ENCODE measurements at places on chromosomes 13 and 19. TPM values are rescaled to one million over a fixed set of nuclear protein-coding genes. Genes with fewer than 3 reads are reported as not detected.

The KCNN4 gene
- total RNA-seq: 165 TPM

GRCh38 chr13:113182046-113182445 lies 23.6 kb downstream of the PROZ start:
- no peak for DNase-seq

The KIR3DL1 gene
- not detected for total RNA-seq

The OR7A5 gene
- total RNA-seq: not detected

DNA sequence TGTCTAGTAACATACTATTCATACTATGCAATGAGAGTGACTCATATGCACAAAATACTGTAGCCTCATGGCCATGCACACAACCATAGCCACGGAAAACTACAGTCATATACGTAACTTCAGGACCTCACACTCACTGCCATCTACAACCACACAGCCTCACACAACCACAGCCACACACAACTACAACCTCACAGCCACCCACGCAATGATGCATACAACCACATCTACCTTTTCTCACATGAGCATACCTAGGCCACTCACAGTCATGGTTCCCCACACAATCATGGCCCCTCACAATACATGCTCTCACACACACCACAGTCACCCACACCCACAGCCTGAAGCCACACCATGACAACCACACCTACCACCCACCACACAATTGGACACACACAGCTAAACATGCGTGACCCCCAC lies 8.7 kb upstream of the TNFSF14 start:
- peak; percentile 77 for DNase-seq

GRCh38 chr19:28502879-28503734 lies 709.8 kb downstream of the UQCRFS1 start:
- DNase-seq: no peak

DNA sequence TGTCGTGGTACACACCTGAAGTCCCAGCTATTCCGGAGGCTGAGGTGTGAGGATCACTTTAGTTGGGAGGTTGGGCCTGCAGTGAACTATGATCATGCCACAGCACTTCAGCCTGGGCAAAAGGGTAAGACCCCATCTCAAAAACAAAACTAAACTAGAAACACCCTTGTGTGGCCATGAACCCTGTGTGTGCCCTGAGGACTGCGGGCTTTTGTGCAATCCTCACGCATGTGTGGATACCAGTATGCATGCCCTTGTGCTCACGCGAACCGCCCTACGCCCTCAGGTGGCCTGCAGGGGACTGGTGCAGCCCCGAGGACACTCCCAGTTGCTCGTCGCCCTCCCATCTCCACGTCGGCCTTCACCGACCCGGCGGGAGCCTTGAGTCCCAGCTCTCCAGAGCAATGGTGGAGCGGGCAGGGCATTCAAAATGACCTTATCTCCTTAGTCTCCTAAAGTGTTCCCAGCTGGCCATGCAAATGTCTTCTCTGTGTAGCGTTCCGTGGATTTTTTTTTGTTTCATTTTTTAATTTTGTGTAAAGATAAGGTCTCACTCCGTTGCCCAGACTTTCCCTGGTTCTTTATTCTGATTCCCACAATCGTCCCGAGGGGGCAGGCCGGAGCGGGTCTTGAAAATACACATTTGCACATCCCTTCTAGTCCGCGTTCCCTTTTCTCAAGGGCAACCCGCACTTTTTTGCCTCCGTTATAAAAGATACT lies 868 bp upstream of the EGLN2 start:
- DNase-seq: peak; percentile 88

GRCh38 chr13:92345627-92346026 lies 881.0 kb upstream of the GPC6 start:
- DNase-seq: no peak

DNA sequence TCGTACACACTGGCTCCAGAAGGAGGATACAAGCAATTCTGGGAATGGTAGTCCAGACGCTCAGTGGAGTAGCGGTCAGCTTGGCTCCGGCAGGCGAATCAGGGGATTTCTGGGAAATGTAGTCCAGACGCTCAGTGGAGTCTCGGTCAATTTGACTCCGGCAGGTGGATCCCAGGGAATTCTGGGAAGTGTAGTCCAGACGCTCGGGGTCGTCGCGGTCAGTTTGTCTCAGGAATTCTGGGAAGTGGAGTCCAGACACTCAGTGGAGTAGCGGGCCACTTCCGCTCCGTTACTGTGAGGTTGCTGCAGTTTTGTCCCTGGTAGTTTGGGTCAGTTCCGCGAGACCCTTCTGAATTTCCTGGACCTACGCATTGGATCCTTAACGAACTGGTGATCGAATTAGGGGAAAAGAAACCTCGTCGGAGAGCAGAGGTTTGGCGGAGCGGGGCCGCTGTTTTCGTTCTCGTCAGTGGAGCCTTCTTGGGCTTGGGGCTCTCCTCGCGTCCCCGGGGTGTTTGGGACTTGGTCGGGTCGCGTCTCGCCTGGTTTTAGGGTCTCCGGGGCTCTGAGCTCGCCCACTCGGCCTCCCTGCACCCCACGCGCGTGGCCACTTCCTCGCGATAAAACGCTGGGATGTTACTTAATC lies at the start of gene ZNF225:
Gene ZNF225, plus strand, starts transcription at position 262 of the 646 bp plus-strand sequence. CDS start 2,429 bp downstream, outside the sequence.
- peak; percentile 95 for DNase-seq

The IGFL2 gene
- total RNA-seq: 0.40 TPM

- peak; percentile 81 for DNase-seq
Observed at GRCh38 chr13:40490086-40490758, 176.2 kb downstream of the FOXO1 start.

The EPS8L1 gene
- 3.9 TPM for total RNA-seq

- no peak for DNase-seq
Observed at GRCh38 chr13:27023385-27024073, 148.1 kb downstream of the USP12 start.

The LYL1 gene
- 2.4 TPM for total RNA-seq

DNA sequence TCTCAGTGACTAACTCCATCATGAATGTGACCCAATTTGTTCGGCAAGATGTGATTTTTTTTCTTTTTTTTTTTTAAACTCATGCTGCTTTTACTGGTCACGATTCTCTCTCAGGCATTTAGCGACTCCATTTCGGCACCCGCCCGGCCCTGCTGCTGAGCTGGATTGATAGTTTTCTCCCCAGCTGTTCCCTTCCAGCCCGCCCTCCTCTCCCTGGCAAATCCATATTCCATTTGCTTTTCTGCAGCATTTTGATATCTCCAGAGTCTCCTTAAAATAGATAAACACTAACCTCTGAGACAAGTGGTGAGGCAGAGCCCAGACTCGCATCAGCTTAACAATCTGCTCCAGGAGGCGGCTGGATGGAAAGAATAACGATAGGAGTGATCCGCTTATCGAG lies 55.5 kb upstream of the KATNAL1 start:
- no peak for DNase-seq

All from activated CD4-positive, alpha-beta T cell treated with anti-CD3 and anti-CD28 coated beads, Interleukin-2, amount 10 ng/mL, durations not matched to agents 24 days and 14 days (primary cell).